ENCODE measurements at places on chromosomes 7 and 10.

GRCh38 chr7:47576031-47576865 lies 5.7 kb downstream of the TNS3 start:
- no peak for DNase-seq

DNA sequence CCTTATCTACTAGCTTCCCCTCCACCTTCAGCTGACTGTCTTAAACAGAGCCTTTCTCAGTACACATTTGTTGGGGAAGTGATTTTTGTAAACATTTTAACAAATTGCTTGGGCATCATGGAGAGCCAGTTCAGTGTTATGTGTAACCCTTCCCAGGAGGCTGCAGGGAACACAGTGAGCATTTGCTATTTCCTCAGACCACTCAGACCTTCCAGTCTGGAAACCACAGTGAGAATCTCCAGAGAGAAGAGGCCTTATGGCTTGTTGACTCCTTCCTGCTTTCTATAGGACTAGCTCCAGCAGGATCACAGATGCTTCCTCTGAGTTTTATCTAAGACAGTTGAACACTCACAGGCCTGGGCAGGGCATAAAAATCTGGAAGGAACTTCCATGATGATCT lies 409.8 kb upstream of the NPVF start:
- no peak for DNase-seq

DNA sequence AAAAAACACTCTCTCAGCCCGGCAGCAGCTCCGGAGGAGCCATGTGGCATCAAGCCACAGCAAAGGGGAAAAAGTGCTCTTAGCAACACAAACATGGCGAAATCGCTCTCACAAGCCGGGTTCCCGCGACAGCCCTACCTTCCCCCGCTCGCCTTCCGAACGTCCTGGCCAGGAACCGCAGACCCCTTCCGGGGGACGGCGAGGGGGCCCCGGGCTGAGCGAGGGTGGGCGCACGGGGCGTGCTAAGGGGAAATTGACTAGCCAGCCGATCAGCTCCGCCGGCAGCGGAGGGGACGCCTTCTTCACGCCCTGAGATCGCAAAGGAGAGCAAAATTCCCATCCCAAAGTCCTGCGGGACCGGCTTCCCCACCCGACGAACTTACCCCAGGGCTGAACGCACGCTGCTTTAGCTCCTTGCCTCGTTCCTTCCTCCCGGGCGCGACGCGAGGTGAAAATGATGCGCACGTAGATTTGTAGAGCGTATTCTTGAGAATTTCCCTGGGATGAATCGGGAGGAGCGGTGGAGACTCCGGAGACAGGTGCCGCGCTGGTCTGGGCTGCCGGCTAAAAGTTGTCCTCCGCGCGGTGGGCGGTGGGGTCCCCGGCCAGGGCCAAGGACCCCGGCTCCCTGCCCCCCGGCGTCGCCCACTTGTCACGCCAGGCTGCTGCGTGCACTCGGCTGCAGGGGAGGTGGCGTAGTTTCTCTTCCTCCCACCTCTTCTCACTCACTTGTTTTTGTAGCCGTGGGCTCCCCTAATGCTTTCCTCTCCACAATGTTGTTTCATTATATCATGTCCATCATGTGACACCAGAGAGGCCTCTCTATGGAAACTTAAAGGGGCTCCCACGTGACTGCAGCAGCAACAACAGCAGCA lies 220.1 kb upstream of the MKLN1 start:
- peak; percentile 57 for DNase-seq

DNA sequence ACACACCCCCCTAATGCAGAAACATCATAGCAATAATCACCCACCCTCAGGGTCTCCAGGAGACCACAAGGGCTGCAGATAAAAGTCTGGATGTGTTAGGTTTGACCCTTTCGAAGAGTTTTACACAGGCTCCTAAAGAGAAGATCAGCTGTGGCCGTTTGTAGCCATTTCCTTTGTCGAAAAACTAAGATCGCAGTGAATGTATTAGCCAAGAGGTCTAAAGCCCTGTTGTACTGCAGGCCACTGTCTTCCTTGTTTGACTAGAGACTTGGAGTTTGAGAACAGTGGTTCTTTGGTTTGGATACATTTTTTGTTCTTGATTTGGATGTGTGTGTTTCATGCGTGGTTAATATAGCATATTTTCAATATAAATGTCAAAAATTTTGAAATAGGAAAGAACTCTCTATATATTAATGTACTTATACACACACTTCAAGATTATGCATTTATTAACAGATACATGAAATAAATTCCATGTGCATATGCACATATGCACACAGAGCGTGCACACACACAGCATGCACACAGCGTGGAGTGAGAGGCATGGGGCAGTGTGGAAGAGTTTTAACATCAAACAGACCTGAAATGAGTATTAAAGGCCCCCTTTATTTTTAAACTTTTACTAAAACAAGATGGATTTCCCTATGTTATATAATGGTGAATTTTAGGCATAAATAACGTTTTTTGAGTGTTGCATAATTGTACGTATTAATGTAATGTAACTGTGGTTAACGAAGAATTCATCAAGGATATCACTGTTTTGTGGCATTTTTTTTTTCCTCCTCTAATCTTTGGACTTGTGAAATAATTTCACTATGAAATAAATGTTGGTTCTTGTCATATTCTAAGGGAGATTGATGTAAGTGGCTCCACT lies 2.2 kb downstream of the IKZF1 start:
- no peak for DNase-seq

DNA sequence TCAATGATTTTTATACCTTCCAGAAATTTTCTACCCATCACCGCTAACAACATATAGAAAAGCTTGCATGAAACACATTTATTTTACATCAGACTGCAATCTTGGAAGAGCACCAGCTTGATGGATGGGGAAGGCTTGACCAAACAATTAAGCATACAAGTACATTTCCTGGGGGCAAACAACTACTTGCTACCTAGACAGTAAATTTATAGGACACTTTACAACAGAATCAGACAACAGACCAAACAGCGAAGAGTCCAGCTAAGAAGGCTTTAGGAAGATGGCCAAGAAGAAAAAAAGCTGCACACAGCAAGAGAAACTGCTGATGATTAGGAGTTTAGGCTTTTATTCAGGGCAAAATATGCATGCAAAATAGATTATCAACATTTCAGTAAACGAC lies 8.0 kb downstream of the AASS start:
- DNase-seq, result no peak

GRCh38 chr7:101547916-101548661 lies 81.0 kb downstream of the MYL10 start:
- DNase-seq, result no peak

GRCh38 chr7:43294080-43294630 lies 181.7 kb downstream of the HECW1 start:
- DNase-seq, result no peak

DNA sequence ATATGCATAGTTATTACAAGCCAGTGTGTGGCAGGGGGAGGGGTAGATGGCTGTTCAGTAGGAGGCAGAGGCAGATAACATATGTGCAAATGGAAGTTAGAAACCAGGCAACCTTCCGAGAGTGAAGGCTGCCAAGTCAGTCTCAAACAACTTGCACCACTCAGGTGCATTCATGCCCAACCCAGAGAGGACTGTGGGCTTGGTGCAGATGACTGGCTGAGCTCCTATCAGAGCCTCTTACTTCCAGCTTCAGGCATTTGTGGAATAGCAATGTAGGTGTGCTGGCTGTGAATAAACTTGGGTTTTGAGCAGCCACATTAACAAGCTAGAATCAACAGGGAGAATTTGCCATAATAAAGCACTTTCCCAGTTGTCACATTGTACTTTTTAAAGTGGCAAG lies 789.8 kb downstream of the PHTF2 start:
- no peak for DNase-seq

DNA sequence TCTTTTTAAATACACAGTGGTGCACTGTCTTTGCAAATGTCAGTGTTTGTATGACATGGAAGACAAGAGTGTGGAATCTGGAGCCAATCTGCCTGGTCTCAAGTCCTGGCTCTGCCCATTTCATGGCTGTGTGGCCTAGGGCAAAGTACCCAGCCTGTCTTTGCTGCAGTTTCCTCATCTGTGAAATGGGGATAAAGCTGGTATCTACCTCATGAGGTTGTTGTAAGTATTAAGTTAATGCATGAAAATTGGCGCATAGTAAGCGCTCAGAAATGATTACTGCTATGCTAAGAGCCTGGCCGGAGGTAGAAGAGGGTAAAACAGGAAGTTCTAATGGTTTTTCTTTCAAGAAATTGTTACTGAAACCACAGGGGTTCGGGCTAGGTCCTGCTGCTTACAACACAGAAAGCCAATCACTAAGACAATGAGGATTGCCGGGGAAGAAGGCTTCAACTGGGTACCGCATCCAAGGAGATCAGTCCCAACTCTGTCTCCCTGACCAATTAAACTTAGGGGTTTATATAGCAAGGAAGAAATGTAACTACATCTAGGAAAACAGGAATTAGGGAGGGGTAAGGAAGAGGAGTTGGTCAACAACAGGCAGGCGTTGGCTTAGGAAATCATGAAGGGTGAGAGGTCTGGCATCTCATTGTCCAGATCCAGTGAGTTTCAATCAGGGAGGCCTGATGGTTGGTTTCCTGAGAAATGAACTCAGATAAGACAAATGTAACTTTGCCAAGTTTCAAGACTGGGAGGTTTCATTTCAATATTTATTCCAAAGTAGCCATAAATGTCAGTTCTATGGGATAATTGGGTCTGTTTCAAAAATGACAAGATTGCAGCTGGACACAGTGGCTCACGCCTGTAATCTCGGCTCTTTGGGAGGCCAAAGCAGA lies 57.0 kb downstream of the CHST3 start:
- DNase-seq, result no peak
